SJCRH30 (cell line): ENCODE measurements at places on chromosomes 16 and 17.

- H3K27me3 ChIP-seq, result no peaks in the 10 kb centered on the region
- H3K27ac ChIP-seq, result peak overlapping the region; percentile 51
- H3K4me3 ChIP-seq, result peak overlapping the region; percentile 21; the same call in 1 of the 2 replicates
- no peaks in the 10 kb centered on the region for H3K36me3 ChIP-seq
Observed at GRCh38 chr16:75319513-75320411, 68.3 kb upstream of the BCAR1 start.

DNA sequence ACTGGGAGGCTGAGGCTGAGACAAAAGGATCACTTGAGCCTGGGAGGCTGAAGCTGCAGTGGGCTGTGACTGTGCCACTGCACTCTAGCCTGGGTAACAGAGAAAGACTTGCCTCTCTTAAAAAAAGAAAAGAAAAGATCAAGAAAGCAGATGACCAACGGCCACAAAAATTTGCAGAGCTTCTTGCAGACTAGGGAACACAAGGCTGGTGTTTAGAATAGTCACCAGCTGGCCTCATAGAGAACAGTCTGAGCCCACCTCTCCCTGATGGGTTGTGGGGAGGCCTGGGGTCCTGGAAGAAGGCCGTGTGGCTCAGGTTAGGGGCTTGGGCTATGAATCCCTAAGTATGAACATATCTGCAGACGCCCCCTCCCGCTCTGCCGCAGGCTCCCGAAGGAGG, 73.7 kb upstream of the MED9 start:
- peak; percentile 66 for DNase-seq
- H3K36me3 ChIP-seq, result no peaks in the 10 kb centered on the region
- peak overlapping the region; percentile 49 for H3K27ac ChIP-seq
- H3K4me3 ChIP-seq, result no peak overlapping the region
- peaks cover 50% of the 10 kb centered on the region for H3K4me1 ChIP-seq

- no peaks in the 10 kb centered on the region for H3K4me1 ChIP-seq
- no peaks in the 10 kb centered on the region for H3K36me3 ChIP-seq
- no peak overlapping the region for H3K4me3 ChIP-seq
- no peaks in the 10 kb centered on the region for H3K27me3 ChIP-seq
- DNase-seq, result peak; percentile 78
- H3K27ac ChIP-seq, result no peak overlapping the region
Observed at GRCh38 chr16:73196670-73197069, 148.7 kb upstream of the ZFHX3 start.

DNA sequence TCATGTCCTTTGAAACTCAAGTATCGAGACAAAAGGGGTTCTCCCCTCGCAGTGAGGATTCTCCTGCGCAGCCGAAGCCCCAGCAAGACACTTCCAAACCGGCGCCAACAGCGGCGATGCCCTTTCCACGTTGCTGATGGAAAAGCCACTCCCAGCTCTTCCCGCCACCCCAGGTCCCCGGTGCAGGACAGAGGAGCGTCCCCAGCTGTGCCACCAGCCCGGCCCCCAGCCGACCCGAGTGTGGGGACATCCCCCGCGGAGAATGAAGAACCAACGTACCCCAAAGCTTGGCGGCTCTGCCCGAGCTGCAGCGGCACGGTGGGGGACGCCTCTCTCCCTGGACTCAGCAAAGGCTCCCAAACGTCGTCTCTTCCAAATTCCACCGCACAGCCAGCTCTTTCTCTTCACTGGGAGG, 573 bp downstream of the CHST6 start:
- peaks cover 3% of the 10 kb centered on the region; the same call in 1 of the 2 replicates for H3K4me1 ChIP-seq
- H3K36me3 ChIP-seq, result no peaks in the 10 kb centered on the region
- no peaks in the 10 kb centered on the region; the same call in 1 of the 2 replicates for H3K27me3 ChIP-seq
- no peak for DNase-seq
- H3K27ac ChIP-seq, result no peak overlapping the region

DNA sequence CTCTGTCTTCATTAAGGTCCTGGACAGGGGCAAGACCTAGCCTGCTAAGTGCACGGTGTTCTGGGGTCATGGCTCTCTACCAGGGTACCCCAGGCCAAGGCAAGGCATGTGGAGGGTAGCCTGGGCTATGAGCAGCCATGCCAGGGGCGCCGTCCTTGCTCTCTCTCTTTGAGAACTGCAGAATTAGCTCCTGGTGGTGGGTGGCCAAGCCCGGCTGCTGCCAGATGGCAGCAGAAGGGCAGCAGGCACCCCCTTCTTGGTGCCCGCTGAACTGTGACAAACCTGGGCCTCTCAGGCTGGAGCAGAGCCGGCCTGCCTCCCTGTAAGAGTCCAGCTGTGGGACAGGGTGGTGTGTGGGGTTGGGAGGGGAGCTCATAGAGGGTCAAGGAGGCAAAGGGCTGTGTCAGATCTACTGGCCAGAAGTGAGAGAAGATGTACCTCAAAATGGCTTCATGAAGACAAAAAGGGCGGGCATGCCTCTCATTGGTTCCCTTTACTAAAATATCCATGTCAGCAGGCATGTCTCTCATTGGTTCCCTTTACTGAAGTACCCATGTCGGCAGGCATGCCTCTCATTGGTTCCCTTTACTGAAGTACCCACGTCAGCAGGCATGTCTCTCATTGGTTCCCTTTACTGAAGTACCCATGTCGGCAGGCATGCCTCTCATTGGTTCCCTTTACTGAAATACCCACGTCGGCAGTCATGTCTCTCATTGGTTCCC, 81.7 kb upstream of the SDK2 start:
- H3K36me3 ChIP-seq, result no peaks in the 10 kb centered on the region
- H3K27ac ChIP-seq, result no peak overlapping the region
- no peak overlapping the region for H3K4me3 ChIP-seq
- H3K27me3 ChIP-seq, result peaks cover 5% of the 10 kb centered on the region; the same call in 1 of the 2 replicates
- H3K4me1 ChIP-seq, result peaks cover 2% of the 10 kb centered on the region

GRCh38 chr17:78890498-78890897, 12.5 kb downstream of the CEP295NL start:
- no peaks in the 10 kb centered on the region; the same call in 1 of the 2 replicates for H3K36me3 ChIP-seq
- peaks cover 27% of the 10 kb centered on the region for H3K4me1 ChIP-seq
